ENCODE measurements at places on chromosomes 6 and 20. TPM values are rescaled to one million over a fixed set of nuclear protein-coding genes. Genes with fewer than 3 reads are reported as not detected.

PNPLA1 gene
- 0.03 TPM for total RNA-seq

HRH3 gene
- total RNA-seq = not detected

SIRPA gene
- 13.6 TPM for total RNA-seq

CPXM1 gene
- total RNA-seq = 0.33 TPM

PRDM13 gene
- not detected for total RNA-seq

HAO1 gene
- total RNA-seq = not detected

HLA-DPA1 gene
- total RNA-seq = 0.17 TPM

CCN6 gene
- 0.10 TPM for total RNA-seq

HLA-A gene
- 579 TPM for total RNA-seq

ARHGAP18 gene
- 50.0 TPM for total RNA-seq

RWDD1 gene
- total RNA-seq = 14.2 TPM

RBM24 gene
- 2.9 TPM for total RNA-seq

PAX1 gene
- total RNA-seq = not detected

MOCS1 gene
- total RNA-seq = 31.3 TPM

THBS2 gene
- 2,099 TPM for total RNA-seq

SLC9A8 gene
- 10.0 TPM for total RNA-seq

ABHD16B gene
- total RNA-seq = not detected

TUBB1 gene
- total RNA-seq = 0.03 TPM

EFCAB8 gene
- total RNA-seq = 0.33 TPM

GNRH2 gene
- total RNA-seq = 0.26 TPM

BMP2 gene
- total RNA-seq = 10.3 TPM

HLA-DRA gene
- total RNA-seq = 5.2 TPM

RTF2 gene
- total RNA-seq = 71.4 TPM

AIF1 gene
- not detected for total RNA-seq

CTCFL gene
- total RNA-seq = not detected

GPR63 gene
- 0.20 TPM for total RNA-seq

ARMH2 gene
- total RNA-seq = not detected

UNC5CL gene
- total RNA-seq = 0.07 TPM

ZBTB12 gene
- 7.6 TPM for total RNA-seq

CCHCR1 gene
- 14.9 TPM for total RNA-seq

PDE7B gene
- total RNA-seq = 53.1 TPM

MOG gene
- not detected for total RNA-seq

DEF6 gene
- total RNA-seq = 0.59 TPM

OR2J3 gene
- not detected for total RNA-seq

CCDC170 gene
- total RNA-seq = 0.46 TPM

DPPA5 gene
- total RNA-seq = not detected

FAM217A gene
- not detected for total RNA-seq

DEFB128 gene
- total RNA-seq = not detected

SPTLC3 gene
- total RNA-seq = 3.9 TPM

POLR3F gene
- 12.1 TPM for total RNA-seq

MC3R gene
- not detected for total RNA-seq

NTSR1 gene
- 0.03 TPM for total RNA-seq

DNMT3B gene
- 2.2 TPM for total RNA-seq

ADGRF1 gene
- not detected for total RNA-seq

COL11A2 gene
- total RNA-seq = 0.13 TPM

CDH26 gene
- total RNA-seq = 0.59 TPM

POU5F1 gene
- 1.3 TPM for total RNA-seq

TRIM40 gene
- total RNA-seq = not detected

FAM83D gene
- total RNA-seq = 7.8 TPM

OGFR gene
- total RNA-seq = 26.8 TPM

GFOD1 gene
- total RNA-seq = 11.7 TPM

XKR7 gene
- not detected for total RNA-seq

SLC17A3 gene
- not detected for total RNA-seq

C20orf204 gene
- total RNA-seq = 0.76 TPM

ZCCHC3 gene
- total RNA-seq = 10.0 TPM

AGER gene
- 0.30 TPM for total RNA-seq

NKAIN4 gene
- not detected for total RNA-seq

VSTM2L gene
- 2.1 TPM for total RNA-seq

NFKBIL1 gene
- 22.7 TPM for total RNA-seq

LY86 gene
- not detected for total RNA-seq

Measured in smooth muscle cell of the pulmonary artery (primary cell).